ENCODE measurements at places on chromosomes 2 and 18.

- no peak for DNase-seq
These were observed 45.5 kb downstream of the OSR1 start for GRCh38 chr2:19312949-19313348.

DNA sequence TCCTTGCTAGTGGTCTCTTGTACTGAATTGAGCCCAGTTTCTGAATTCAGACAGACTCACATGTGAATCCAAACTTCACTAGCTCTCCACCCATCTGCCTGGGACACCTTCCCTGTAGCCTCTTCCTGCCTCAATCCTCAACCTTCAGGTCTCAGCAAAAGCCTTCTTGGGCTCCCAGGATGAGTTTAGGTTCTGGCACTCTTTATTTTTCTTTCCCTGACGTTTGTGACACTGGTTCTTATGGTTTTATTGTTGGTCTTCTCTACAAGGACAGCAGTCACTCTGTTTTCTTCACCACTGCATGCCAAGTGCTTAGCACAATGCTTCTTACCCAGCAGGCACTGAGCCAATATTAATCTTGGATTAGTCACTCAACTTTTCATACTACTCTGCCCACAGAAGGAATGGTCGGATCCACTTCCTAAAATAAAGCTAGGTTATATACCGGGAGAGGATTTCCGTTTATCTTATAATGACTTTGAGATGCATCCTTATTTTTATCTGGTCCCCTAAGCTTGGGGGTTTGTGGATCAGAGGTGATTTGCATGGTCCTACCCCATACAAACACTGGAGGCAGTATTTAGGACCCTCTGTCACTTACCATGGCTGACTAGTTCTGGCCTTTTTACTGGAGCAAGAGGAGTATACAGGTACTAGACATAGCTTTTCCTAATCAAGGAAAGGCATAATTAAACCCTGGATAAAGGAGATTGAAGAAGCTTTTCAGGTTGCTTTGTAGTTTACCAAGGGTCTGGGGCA, 186.3 kb downstream of the MYCN start:
- DNase-seq = no peak

DNA sequence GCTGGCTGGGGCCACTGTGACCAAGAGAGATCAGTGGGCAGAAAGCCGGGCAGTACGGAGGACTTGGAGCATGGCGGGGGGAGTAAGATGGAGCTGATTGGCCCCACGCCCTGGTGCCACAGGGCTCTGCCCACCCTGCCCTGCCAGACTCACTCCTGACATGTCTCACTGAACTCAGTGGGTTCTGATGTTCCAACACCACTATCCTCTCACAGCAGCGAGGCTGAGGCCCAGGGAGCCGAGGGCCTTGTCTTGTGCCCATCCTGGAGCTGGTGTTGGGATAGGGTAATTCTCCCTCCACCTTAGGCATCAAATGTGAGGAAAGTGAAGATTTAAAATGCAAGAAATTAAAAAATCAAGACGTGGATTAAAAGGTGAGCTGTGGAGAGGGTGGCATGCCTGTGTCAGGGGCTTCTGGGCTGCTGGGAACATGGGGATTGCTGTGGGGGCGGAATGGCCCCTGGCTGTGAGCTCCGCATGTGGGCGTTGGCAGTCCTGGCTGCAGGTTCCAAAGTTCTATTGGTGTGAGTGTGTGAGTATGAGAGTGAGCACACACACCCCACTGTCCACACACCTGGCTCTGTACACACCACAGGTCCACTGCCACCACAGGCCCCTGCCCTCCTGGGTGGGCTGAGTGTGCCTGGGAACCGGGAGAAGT, 283.5 kb upstream of the HS6ST1 start:
- DNase-seq = no peak

- DNase-seq = no peak
These were observed 156.1 kb downstream of the MGAT5 start for GRCh38 chr2:134410006-134410405.

DNA sequence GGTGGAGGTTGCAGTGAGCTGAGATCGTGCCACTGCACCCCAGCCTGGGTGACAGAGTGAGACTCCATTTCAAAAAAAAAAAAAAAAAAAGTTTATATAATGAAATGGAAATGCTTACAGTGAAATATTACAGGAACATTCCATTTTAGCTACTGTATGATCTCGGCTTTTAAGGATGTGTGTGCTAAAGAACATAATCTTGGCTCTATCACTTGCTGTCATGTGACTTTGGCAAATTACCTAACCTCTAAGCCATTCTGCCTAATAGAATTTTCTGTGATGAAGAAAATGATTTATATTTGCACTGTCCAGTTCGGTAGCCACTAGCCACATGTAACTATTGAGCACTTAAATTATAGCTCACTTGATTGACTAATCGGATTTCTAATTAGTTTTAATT, 36.3 kb downstream of the SMAD4 start:
- DNase-seq = no peak

DNA sequence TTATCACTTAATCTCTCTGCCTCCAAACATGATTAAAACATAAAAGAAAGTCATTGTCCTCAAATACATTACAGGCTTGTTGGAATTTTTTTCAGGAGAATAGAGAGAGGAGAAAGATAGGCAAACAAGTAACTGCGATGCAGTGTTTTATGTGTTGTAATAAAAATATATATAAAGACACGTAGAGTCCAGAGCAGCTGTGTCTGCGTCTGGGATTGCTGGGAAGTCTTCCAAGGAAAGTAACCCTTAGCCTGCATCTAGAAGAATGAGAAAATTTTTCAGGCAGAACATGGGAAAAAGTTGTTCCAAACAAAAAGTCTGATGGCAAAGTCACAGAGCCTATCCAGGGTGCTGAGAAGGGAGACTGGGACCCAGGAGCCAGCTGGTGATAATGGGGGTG, 91.8 kb upstream of the ST6GAL2 start:
- no peak for DNase-seq

All from stimulated activated CD8-positive, alpha-beta memory T cell treated with anti-CD3 and anti-CD28 coated beads, Interleukin-7, amount 100 ng/mL, for 1 hour (primary cell).